ENCODE measurements at places on chromosomes 2 and 18.

DNA sequence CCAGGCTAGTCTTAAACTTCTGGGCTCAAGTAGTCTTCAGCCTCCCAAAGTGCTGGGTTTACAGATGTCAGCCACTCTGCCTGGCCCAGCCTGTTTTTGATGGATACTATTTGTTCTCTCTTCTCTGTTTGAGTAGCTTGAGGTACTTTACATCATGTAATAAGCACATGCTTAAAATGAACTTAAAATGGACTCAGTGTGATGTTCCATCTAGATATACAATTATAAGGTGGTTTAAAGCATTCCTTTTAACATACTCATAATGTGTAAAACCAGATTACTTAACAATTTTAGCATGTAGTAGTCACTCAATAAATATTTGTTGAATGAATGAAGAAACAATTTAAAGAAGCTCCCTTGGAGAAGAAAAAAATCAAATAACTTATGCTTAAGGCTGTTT, 9.6 kb downstream of the PTPRM start:
- DNase-seq = no peak

DNA sequence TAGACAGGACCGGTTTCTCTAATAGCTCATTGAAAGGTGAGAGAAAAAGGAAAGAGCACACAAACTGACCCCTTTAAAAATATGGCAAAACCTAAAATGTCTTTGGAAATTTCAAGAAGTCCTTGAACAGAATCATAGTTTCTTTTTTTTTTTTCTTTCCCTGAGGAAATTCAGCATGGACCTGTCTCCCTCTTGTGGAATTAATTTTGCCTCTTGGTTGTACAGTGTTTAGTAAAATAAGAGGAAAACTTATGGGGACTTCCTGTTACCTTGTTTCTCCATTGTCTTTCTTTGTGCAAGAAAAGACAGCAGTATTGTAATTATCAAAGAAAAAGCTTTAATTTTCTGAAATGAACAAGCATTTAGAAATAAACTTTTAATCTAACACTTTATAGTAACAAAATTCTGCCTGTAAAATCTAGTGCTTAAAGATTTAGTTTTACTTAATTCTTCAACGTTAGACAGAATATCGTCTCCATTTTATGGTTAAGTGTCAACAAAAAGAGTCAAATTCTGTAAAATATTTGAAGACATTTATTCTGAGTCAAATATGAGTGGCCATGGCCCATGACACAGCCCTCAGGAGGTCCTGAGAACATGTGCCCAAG, 176.3 kb upstream of the NABP1 start:
- no peak for DNase-seq

DNA sequence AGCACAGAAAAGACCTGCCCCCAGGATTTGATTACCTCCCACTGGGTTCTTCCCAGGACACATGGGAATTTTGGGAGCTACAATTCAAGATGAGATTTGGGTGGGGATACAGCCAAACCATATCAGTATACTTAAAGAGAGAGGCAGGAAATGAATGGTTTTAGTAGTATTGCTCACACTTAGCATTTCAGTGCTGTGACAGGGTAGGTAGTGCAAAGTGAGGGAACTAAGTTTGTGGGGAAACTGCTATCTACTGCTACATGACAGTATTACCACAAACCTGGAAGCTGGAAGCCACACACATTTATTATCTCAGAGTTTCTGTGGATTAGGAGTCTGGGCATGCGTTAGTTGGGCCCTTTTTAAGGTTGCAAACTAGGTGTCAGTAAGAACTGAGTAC, 450.7 kb downstream of the LPIN1 start:
- DNase-seq = no peak

DNA sequence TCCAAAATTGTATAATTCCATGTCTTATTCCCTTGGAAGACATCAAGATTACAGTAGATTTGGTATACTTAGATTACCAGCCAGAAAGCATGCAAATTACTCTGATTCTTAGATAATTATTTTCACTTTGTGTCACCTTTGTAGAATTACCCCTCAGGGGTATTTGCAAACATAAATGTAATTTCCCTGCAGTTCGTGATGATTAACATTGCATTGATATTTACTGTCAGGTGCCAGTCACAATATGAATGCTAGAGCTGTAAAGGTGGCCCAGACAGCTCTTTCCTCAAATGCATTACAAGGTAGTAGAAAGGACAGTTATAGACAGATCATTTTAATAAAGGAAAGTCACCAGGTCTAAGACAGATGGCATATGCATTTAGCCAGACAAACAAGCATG, 1537.5 kb upstream of the PIK3C3 start:
- DNase-seq = no peak

GRCh38 chr2:111884592-111884964, 585 bp upstream of the ANAPC1 start:
- DNase-seq = no peak

DNA sequence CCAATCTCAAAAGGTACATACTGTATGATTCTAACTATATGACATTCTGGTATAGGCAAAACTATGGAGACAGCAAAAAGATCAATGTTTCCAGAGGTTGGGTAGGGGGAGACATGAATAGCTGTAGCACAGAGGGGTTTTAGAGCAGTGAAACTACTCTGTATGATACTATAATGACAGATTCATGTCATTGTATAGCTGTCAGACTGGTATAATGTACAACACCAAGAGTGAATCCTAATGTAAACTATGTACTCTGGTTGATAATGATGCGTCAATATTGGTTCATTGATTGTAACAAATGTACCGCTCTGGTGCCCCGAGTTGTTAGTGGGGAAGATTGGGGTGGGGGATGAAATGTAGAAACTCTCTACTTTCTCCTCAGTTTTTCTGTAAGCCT, 172.4 kb upstream of the SPOPL start:
- no peak for DNase-seq

DNA sequence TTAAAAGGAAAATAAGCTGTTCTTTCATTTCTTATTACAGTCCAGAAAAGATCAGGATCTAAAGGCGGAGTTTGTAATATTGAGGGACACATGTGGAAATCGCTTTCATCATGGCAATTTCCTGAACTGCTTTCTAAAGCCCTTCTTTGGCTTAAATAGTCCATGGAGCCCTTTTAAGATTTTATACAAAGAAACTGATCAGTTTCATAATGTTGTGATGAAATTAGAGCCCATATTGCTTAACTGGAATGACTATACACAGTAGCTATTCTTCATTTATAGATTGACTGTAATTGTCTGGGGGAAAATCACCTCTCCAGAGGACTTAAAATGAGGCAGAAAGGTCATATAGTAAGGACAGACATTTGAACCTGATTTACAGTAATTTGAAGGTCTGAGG, 322.2 kb downstream of the ETAA1 start:
- DNase-seq = no peak

Data from NCI-H187 treated with DMSO at 0.1 percent for 48 hours (cell line).